ENCODE measurements at places on chromosomes 2 and 18. TPM values are rescaled to one million over a fixed set of nuclear protein-coding genes. Genes with fewer than 3 reads are reported as not detected.

GRCh38 chr2:42044939-42045338, 2.9 kb upstream of the PKDCC start:
- no peaks in the 10 kb centered on the region for H3K27me3 ChIP-seq
- no peak overlapping the region for H3K27ac ChIP-seq
- no peak overlapping the region for H3K4me3 ChIP-seq
- peaks cover 18% of the 10 kb centered on the region for H3K4me1 ChIP-seq
- DNase-seq: no peak
- no peaks in the 10 kb centered on the region for H3K36me3 ChIP-seq

- H3K4me1 ChIP-seq: peaks cover 5% of the 10 kb centered on the region
- no peak overlapping the region for H3K4me3 ChIP-seq
- H3K36me3 ChIP-seq: no peaks in the 10 kb centered on the region
- no peak for DNase-seq
Observed at GRCh38 chr2:149860276-149860921, 272.8 kb upstream of the MMADHC start.

DNA sequence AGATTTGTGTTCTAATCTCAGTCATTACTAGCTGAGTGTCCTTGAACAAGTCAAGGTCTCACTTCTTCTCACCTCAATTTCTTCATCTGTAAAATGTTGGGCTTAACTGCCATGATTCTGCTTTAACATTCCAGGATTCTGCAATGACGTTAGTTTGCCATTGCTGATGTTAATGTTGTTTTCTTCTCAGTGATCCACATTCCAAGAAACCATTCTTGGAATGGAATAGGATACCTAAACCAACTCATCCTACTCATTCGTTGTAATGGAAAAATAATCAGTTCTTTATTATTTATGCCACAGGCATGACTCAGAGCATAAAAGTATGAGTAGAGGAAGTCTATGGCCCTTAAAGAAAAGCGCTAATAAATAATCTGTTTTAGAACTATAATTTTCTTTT, 140.2 kb upstream of the ETAA1 start:
- no peaks in the 10 kb centered on the region for H3K36me3 ChIP-seq
- no peaks in the 10 kb centered on the region for H3K27me3 ChIP-seq
- no peak overlapping the region for H3K4me3 ChIP-seq
- DNase-seq: no peak

DNA sequence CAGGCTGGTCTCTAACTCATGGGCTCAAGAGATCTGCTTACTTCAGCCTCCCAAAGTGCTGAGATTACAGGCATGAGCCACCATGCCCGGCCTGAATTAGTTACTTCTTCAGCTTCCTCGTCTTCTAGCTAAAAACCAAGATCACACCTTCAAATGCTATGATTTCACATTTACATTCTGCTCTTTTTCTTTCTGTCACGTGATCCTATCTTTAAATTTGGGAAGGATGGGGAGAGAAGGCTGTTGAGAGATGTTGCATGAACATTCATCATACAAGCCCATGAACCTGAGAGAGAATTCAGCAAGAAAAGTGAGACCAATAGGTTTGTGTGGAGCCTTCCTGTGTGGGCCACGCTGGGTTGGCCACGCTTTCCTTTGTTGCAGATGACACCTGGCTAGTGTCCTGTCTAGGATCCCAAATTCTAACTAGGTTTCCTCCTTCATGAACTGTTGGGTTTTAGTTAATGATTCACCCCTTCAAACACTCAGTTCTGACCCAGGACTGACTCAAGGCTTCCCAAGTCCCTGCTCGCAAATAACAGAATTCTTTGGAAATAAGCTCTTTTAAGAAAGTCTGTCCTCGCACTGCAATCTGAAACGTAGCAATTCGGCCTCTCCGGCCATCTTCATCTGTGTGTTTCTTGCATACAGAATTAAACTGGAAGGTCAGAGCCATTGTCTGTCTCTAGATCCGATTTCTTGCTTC, 57.3 kb upstream of the CREB1 start:
- H3K27ac ChIP-seq: no peak overlapping the region
- DNase-seq: no peak
- peaks cover 26% of the 10 kb centered on the region for H3K4me1 ChIP-seq
- H3K27me3 ChIP-seq: no peaks in the 10 kb centered on the region

DNA sequence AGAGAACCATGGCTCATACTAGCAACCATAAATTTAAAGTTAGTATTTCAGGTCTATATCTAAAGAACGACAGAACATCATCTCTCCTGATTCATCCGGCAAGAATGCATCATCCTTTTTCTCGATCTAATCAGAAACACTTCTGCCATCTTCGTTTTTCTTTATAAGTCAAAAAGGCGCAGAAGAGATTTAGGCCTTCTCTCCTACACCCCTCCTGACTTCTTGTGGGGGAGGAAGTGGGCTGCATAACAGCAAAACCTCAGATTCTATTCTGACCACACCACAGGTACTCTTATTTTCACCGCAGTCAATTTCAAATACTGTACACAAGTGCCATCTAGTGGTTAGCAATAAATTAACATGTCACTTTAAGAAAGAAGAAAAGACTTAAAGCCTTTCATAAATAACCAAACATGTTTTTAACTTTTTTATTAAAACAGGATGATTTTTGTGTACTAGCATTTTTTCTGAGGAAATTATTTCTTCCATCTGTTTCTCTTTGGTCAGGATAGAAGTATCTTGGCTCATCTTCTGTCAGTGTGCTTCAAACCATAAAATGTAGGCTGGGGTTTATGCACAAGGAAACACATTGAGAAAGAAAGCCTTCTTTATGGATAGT, 48.4 kb upstream of the PIK3C3 start:
- no peak overlapping the region for H3K27ac ChIP-seq
- no peaks in the 10 kb centered on the region for H3K27me3 ChIP-seq
- H3K4me1 ChIP-seq: no peaks in the 10 kb centered on the region
- no peak overlapping the region for H3K4me3 ChIP-seq

- no peak overlapping the region for H3K4me3 ChIP-seq
- no peaks in the 10 kb centered on the region for H3K36me3 ChIP-seq
- H3K27ac ChIP-seq: no peak overlapping the region
- peaks cover 16% of the 10 kb centered on the region for H3K27me3 ChIP-seq
- DNase-seq: no peak
- H3K4me1 ChIP-seq: peaks cover 14% of the 10 kb centered on the region
Observed at GRCh38 chr2:26170795-26171194, 2.1 kb upstream of the GAREM2 start.

DNA sequence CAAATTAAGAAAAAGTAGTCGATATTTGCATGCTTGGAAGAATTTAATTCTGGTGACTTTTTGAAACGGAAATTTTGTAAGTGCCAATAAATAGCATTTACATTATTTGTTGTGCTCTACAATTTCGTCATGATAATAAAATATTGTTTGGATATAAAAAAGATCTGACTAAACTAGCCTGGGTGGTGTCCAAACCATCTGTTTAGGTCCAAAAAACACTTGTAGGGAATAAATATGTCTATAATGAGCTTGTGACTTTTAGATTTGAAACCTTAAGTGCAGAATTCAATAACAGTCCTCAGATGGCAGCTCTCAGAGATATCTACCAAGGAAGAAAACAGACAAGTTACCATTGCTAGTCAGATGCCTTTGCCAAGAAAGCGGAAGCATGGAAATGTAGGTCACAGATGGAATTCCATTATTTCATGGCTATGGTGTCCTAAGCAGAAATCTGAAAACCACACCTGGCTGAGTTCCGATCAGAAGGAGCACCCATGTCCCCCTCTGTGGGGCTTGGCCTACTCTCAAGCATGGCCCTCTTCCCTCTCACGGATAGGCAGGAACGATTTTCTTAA, 731.1 kb downstream of the RNF144A start:
- H3K4me3 ChIP-seq: no peak overlapping the region
- no peaks in the 10 kb centered on the region for H3K36me3 ChIP-seq
- no peaks in the 10 kb centered on the region for H3K4me1 ChIP-seq
- DNase-seq: no peak

GRCh38 chr18:5964996-5965395, 69.7 kb upstream of the TMEM200C start:
- H3K27ac ChIP-seq: no peak overlapping the region
- no peaks in the 10 kb centered on the region for H3K4me1 ChIP-seq

DNA sequence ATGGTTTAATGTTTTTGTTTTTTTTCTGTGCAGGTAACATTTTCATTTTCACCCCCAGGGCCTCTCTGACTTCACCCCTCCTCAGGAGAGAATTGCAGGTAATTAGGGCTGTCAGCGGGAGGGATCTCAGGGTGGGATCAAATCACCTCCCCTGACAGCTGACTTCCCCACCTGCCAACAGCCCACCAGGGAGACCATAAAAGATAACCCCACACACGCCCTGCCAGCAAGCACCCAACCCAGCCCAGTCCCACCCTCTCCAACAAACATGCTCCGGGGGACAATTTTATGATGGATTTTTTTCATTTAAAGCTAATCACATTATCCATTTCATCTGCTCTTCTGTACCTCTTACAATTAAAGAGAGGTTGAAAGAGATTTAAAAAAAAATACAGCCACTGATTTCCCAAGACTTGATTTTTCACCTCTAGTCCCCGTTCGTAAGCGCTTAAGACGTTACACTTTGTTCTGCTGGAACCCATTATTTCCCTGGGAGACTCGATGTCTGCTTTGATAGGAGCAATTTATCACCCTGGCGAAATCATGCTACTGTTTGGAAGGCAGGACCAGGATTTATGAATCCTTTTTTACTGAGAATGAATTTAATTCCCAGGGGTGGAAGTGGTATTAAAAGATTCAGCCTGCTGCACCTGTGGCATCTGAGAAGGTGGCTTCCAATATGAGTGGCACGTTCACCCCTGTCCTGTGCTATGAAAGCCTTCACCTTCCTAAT, 232.9 kb upstream of the ID2 start:
- no peak overlapping the region for H3K4me3 ChIP-seq
- no peaks in the 10 kb centered on the region for H3K27me3 ChIP-seq
- no peak overlapping the region for H3K27ac ChIP-seq

DNA sequence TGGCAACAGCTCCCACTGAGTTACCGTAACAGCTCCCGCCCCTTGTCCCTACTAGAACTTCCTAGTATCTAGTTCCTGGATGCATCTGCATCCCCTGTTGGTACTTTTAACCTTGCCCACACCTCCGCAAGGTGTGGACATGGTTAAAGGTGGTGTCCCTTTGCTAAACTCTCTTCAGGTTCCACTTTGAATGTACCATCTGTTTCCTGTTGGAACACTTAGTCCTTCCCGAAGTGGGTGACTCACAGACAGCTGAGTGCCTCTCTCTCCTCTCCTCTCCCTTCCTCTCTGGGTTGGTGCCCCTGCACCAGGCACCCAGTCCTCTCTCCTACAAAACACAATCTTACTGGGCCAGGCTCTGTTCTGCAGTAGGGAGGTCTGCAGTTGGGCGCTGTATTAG, 19.6 kb upstream of the REL start:
- no peak overlapping the region for H3K27ac ChIP-seq
- no peaks in the 10 kb centered on the region for H3K36me3 ChIP-seq
- H3K27me3 ChIP-seq: no peaks in the 10 kb centered on the region
- DNase-seq: peak; percentile 83
- H3K4me3 ChIP-seq: no peak overlapping the region

DNA sequence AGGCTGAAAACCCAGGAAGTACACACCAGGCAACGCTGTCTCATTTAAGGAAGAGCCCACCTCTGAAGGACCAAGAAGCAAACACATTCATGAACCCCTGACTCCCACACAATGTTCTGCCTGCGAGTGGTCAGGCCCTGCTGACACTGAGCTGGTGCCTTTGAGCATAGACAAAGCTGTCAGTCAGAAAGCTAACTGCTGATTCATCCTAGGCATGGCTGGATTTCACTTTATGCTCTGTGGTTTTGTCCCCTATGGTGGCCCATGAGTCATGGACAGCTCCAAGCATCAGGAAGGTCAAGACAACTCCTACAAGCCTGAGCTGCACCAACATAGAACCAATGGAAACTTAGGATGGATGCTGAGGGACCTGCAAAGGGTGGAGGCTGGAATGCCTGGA, 78.9 kb downstream of the UXS1 start:
- no peaks in the 10 kb centered on the region for H3K27me3 ChIP-seq
- no peak overlapping the region for H3K4me3 ChIP-seq
- DNase-seq: no peak

DNA sequence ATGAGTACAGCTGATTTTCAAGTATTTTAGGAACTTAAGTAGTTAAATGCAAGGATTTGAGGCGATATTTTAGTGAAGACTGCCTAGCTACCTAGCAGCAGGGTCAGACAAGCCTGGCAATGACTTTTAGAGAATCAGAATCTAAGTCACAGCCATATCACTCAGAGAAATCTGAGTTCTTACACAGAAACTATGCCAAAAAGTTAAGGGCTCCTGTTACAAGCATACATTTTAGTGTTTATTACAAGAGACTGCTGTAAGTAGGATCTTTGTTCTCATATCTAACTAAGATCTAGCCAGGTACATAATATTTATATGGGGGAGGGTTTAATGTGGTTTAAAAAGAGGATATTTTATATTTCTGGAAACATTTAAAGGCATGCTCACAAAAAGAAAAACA, 37.5 kb downstream of the MAP4K3 start:
- DNase-seq: no peak
- H3K36me3 ChIP-seq: no peaks in the 10 kb centered on the region
- no peaks in the 10 kb centered on the region for H3K27me3 ChIP-seq
- H3K4me3 ChIP-seq: no peak overlapping the region
- H3K27ac ChIP-seq: no peak overlapping the region

DNA sequence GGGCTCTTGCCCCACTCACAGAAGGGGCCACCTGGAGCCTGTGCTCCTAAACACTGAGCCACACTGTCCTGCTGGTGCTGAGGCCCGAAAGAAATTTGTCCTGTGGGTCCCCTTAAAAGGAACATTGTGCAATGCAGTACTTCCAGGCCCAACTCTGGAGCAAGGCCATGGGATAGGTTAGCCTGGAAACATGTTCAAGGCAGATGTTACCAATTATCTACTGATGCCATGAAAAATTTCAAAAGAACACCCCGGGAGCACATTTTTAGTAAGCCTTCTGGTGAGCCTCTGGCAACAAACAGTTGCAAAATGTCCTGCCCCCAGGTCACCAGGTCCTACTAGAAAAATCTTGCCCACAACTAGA, 12.3 kb upstream of the PTMA start:
- no peaks in the 10 kb centered on the region for H3K36me3 ChIP-seq
- H3K4me3 ChIP-seq: no peak overlapping the region
- no peak for DNase-seq
- H3K27ac ChIP-seq: no peak overlapping the region

DNA sequence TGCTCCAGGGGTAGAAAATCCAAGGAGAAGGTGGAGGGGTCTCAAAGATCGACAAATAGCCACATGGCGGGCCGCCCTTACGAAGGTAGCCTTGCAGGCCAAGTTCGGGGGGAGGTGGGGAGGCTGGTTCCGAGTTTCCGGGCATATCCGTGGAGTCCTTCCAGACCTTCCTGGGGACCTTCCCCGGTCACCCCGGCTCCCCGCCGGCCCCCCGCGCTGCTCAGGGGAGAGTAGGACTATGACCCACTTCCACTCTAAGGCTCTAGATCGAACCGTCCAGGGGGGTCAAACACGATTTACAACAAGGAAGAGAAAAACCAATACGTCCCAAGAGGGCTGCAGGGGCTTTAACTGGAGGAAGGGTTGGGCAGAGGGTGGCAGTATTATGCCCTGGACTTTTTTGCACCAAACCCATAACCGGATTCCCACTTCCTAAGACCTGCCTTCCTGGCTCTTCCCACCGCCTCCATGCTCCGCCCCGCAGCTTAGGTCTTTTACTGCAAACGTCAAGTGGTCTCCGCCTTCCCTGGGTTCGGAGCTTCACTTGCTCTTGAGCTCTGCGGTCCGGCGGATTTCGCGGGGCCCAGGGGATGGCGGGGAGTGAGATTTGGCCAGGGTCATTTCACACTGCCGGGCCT, 779 bp upstream of the LYPD6 start:
- no peak overlapping the region for H3K27ac ChIP-seq
- H3K4me1 ChIP-seq: peaks cover 21% of the 10 kb centered on the region
- no peaks in the 10 kb centered on the region for H3K27me3 ChIP-seq
- peak overlapping the region; percentile 51 for H3K4me3 ChIP-seq
- DNase-seq: peak; percentile 28

Gene INPP1
- 22.8 TPM for total RNA-seq

Gene TLX2
- total RNA-seq: 0.26 TPM

Gene ADRA2B
- 0.24 TPM for total RNA-seq

Gene ZNF521
- total RNA-seq: 11.3 TPM

Gene WDR43
- 50.9 TPM for total RNA-seq

Gene GNAL
- 5.1 TPM for total RNA-seq

Gene CXCR4
- 71.2 TPM for total RNA-seq

All from upper lobe of left lung (tissue), 6 donors.